Activated CD8-positive, alpha-beta memory T cell treated with anti-CD3 and anti-CD28 coated beads for 24 hours (primary cell): ENCODE measurements at places on chromosomes 4 and X.

GRCh38 chr4:170014359-170015011 is 11.7 kb downstream of the MFAP3L start:
- DNase-seq, result no peak

DNA sequence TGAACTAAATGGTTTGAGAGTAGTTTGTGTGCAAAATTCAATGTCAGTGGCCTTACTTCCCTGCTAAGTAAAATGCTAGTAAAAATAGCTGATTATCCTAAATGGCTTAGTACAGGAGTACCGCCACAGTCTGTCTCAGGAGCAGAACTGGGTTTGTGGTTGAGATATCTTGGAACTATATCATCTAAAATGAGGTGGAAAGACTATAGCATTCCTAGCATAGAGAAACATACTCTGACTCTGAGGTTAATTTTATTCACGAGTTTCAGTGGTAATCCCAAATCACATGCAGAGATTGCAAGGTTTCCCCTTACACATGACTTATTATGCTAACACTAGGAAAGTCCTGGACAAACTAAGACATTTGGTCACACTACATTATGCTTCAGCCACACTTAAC is 70.4 kb downstream of the OR13H1 start:
- DNase-seq, result no peak

DNA sequence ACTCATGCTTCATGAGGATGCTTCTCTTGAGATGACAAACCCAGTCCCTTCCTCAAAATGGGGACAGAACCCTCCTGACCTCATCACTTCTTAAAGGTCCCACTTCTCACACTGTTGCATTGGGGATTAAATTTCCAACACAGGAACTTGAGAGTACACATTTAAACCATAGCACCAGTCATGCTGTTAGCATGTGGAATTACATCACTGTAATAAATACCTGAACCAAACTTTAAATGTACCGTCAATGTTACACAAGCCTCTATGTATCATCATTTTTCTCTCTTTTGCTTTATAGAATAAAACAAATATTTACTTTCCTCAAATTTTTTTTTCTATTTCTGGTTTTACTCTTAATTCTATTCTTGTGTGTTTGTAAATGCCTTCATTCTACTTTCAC is 448.2 kb downstream of the CCSER1 start:
- no peak for DNase-seq

DNA sequence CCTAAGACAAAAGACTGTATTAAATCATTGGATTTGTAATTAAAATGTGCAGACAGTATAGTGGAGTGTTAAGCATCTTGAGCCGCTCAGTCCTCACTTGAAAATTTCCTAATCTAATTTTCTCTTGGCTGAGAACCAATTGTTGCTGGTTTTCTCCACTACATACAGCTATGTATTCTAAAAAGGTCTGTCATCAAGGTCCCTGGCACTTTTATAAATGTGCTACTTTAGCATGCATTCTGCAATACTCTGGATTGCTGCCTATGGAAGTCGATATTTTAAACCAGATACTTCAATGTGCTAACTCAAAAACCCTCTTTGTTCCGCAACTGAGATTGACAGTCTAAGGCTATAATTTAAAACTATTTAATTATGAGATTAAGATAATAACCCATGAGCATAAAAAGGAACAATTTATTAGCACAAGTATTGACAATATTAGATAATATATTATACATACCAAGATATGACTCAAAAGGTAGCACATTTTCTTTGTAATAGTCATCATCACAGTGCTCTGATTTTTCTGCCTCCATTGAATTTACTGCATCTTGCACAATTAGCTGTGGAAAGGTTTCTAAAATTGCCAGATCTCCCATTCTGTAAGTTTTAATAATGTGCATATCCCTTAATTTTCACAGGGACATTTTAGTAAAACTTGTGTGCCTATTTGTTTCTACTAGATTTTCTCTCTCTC is 815.1 kb downstream of the ADGRL3 start:
- DNase-seq, result no peak

GRCh38 chr4:74873545-74874301 is 59.2 kb upstream of the PARM1 start:
- no peak for DNase-seq

DNA sequence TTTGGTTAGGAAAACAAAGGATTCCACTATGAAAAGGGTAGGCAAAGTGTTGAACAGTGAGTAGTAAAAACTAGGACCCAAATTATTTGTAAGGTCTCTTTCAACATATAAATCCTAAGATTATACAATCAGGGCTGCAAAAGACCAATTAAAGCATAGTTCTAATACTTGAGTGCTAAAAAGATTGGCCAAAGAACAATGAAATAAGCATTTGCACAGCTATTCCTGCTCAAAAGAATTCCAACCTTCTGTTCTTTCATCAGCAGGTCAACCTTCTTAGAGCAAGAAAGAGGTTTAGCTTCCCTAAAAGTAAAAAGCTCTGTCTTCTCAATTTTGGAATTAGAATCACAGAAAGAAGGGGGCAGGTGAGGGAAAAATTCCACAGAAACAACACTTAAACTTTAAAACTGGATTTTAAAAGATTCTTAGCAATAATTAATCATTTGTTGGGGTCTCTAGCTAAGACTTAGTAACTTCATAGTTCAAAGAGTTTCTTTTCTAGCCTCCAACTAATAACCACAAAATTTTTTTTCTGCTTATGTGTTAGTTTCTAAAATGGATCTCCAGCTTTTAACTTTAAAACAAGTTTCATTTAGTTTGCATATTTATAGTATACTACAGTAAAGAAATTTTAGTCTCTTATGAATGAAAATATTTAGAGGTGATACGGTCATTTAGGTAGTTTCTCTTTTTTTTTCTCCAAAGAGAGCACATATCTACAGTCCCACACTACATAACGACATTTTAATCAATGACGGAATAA is 16.3 kb downstream of the TSPAN5 start:
- DNase-seq, result no peak

GRCh38 chr4:45621971-45622370 is 501.9 kb downstream of the GABRG1 start:
- DNase-seq, result no peak

GRCh38 chrX:136880003-136880451 is 498 bp downstream of the RBMX start:
- DNase-seq, result no peak

GRCh38 chr4:1868293-1868692 is 2.9 kb upstream of the NSD2 start:
- DNase-seq, result no peak

- DNase-seq, result peak; percentile 59
Observed at GRCh38 chr4:155759372-155760252, 791 bp downstream of the GUCY1B1 start.

DNA sequence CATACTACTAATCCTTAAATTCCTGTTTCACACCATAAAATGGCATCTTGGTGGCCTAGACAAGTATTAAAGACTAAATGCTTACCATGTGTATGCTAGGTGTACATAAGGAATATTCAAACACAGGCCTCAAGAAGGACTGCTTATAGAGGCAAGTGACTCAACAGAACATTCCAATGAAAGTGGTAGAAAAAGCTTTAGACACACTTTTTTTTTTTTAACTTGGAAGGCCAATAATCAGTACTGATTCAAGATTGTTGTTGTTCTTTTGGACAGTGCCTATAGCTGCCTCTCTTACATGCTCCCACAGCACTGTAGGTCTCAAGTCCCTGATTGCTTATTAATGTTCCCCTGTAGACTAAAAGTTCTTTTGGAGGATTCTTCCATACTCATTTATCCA is 77.6 kb downstream of the FBXL5 start:
- no peak for DNase-seq

GRCh38 chr4:116632269-116632668 is 453.1 kb downstream of the TRAM1L1 start:
- DNase-seq, result no peak

DNA sequence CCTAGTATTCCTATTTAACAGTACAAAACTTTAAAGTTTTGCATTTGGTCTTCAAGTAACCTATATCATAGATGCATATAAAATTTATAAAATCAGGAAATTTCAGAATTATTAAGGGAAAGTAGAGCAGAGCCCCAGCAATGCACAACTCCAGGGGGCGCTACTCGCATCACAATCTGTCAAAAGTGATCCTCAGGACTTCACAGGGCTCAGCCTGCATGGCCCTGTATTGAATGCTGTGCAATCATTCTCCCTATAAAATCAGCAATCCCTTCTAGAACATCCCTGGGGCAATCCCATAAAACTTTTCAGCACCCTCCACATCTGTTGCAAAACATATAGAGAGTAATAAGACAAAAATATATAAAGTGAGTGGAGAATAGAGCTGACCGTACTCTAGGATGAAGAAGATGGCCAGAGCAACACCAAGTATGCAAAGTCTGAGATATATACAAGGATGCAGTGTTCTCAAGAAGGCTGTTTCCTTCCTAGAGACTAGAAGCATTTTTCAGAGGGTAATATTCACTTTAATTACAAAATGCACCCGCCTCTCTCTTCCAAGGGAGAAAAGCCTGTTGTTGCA is 12.5 kb upstream of the PPARGC1A start:
- DNase-seq, result no peak
